Lung (tissue), 17 donors: ENCODE measurements at places on chromosomes 13 and 19.

- DNase-seq, result peak; percentile 67
Observed at GRCh38 chr13:112740502-112741131, 50.8 kb downstream of the ATP11A start.

DNA sequence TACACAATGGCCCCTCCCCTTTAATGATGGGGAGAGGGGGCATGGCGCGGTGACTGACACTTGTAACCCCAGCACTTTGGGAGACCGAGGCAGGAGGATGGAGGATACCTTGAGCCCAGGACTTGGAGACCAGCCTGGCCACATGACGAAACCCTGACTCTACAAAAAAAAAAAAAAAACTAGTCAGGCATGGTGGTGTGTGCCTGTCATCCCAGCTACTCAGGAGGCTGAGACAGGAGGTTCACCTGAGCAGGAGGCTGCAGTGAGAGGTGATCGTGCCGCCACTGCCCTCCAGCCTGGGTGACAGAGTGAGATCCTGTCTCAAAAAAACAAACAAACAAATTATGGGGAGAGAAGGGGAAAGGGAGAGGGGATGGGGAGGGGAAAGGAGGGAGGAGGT is 13.8 kb upstream of the ZBTB7A start:
- no peak for DNase-seq

- no peak for DNase-seq
Observed at GRCh38 chr13:96011291-96011872, 41.8 kb downstream of the UGGT2 start.

GRCh38 chr19:1668486-1669270 is 16.3 kb upstream of the TCF3 start:
- peak; percentile 51 for DNase-seq

DNA sequence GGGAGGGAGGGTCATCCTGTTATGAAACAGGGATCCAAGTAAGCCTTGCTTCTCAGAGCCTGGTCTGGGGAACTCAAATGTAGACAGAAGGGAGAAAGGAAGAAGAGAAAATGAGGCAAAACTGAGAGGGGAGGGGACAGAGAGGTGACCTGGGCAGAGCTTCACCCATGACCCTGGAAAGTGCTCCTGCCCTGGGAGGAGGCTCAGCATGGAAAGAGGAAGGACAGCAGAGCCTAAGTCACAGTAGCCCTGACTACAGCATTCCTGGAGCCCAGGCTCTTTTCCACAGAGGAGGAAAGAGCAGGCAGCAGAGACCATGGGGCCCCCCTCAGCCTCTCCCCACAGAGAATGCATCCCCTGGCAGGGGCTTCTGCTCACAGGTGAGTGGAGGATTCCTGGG is at the start of gene CEACAM3:
CEACAM3 (plus strand) TSS at position 226 of the 400 bp plus-strand sequence; CDS start at position 317, 91 bp downstream.
- DNase-seq, result no peak

DNA sequence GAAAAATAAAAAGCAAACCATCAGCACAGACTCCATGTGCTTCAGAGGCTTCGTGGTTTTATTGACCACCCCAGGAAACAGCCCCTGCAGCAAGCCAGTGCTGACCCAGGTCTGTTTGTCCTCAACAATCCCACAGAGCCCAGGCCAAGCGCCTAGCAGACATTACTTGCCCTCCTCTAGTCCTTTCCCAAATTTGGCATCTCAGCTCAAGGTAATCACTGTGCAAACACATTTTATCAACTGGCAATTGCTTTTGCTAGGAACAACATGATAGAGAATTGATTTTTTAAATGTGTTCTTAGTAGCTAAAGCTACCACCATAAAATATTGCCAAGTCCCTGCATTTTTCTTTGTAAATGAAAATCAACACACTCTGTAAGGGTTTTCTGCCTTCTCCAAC is 121.8 kb downstream of the STOML3 start:
- DNase-seq, result no peak

DNA sequence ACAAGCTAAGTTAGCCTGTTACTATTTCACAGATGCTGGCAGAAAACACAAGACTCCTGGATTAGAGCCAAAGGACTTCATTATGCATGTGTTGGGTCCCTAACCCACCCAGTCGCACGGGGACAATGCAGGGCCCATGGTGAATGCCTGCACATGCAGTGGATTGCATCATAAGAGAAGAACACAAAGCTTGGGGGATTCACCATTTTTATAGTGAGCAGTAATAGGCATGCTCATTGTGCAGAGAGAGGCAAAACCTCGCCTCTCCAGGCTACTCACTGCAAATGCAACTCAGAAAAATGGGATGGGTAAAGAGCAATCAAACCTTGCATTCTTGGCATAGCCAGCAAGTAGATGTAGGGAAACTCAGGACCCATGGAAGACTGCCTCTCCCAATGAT is 115.8 kb downstream of the DIAPH3 start:
- DNase-seq, result peak; percentile 21

- DNase-seq, result no peak
Observed at GRCh38 chr19:44803442-44804428, 5.2 kb upstream of the BCAM start.

DNA sequence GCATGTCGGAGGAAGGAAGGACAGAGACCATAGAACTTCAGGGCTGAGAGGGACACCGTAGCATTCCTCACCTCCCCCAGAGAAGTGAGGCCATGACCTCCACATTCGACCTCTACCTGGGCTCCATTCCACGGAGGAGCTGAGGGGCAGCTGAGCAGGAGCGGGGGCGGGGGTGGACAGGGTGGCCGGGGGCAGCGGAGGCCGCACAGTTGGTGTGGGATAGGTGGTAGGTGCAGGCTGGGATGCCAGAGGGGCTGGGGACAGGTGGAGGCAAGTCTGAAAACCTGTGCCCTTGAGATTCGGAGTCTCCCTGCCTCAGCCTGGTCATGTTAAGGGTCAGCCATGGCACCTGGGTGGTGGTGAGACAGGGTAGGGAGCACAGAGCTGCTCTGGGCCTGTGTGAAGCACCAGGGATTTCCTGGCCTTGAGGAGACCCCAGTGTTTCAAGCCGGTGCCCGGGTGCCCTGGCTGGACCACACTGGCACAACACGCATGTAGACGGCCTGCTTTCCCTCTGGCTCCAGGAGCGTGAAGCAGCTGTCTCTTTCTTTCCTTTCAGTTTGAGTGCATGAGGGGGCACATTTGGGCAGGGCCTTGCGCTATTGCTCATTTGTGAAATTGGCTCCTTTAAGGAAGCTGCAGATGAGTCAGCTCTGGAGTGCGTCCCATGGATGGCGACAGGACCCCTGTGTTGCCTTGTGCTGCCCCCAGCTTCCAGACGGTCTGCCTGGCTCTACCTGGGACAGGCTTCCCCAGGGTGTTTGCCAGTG is 51.8 kb downstream of the TSSK6 start:
- DNase-seq, result no peak

GRCh38 chr13:105607426-105607825 is 928.0 kb downstream of the EFNB2 start:
- peak; percentile 55 for DNase-seq

- no peak for DNase-seq
Observed at GRCh38 chr19:29326351-29326750, 113.4 kb upstream of the UQCRFS1 start.

DNA sequence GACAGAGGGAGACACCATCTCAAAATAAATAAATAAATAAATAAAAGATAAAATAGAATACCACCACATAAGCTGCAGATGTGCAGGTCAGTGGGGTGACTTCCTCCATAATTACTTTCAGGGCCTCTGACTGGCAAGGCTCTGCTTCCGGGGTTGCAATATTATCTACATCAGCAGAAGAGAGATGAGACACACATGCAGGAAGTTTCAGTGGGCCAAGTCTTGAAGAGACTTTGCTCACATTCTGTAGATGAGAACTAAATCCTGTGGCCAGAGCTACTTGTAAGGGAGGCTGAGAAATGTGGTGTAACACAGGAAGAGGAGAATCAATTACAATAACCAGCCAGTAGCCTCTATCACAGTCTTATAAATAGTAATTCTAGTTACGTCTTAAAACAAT is 89.9 kb upstream of the MAB21L1 start:
- no peak for DNase-seq

DNA sequence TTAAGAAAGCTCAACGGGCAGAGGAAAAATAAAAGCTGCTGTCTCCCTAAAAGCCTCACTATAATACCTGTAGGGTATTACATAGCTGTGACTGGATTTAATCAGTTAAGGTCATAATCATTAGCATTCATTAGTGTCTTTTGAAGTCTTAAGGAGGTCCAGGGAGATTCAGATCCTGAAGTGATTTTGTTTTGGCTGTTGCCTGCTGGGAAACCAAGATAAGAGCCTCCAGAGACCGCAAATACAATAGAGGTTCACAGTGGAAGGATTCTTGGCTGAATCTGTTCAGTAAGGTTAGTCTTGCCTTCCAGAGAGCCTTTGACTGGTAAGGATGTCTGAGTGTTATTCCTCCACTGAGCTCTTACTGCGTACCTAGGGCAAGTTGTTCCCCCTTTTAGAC is 54.0 kb upstream of the TNFRSF19 start:
- DNase-seq, result no peak

DNA sequence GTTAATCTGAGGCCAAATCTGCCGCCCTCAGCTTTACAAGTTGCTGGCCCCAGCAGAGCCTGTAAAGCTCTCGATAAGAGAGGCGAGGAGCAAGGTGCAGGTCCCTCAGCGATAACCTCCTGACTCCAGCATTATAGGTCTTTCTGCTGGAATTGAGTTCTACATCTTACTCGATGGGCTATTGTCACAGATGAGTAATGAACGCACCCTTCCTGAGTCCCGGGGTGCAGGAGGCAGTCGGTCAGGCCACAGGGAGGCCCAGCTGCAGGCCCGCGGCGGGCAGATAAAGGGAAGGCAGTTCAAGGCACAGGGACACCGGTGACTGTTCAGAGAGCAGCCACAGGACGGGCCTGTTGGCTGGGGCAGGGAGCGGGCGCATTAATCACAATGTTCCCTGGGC is 157.6 kb upstream of the OBI1 start:
- DNase-seq, result no peak

- no peak for DNase-seq
Observed at GRCh38 chr13:36770741-36771140, 48.3 kb upstream of the RFXAP start.

DNA sequence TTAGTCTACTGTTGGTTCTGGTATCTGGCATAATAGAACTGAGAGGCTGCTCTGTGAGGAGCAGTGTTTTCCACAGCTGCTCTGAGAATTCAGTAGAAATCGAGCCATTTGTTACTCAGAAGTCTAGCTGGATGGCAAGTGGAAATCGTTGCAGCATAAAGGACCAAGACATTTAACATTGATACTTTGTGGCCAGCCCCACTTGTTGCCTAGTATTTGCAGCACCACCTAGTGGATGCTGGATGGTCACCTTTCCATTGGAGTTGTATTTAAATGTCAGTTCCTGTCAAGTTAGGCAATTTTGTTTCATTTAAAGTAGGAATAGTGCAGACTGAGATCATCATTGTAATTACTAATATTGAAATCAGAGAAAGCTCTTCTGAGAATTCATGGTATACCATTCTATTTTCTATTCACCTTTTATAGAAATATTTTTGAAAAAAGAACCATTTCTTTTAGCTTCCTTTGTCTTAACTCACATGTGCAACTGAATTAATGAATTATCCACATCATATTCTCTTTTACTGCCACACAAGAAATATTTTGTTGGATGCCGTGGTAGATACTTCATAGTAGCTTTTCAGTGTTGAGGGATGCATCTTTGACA is 64.6 kb downstream of the PDS5B start:
- DNase-seq, result peak; percentile 39

GRCh38 chr19:30208436-30209060 is 163.6 kb upstream of the ZNF536 start:
- no peak for DNase-seq

GRCh38 chr13:86710013-86710412 is 910.8 kb upstream of the SLITRK6 start:
- no peak for DNase-seq

GRCh38 chr19:19662344-19662743 is 1.1 kb downstream of the ATP13A1 start:
- no peak for DNase-seq

DNA sequence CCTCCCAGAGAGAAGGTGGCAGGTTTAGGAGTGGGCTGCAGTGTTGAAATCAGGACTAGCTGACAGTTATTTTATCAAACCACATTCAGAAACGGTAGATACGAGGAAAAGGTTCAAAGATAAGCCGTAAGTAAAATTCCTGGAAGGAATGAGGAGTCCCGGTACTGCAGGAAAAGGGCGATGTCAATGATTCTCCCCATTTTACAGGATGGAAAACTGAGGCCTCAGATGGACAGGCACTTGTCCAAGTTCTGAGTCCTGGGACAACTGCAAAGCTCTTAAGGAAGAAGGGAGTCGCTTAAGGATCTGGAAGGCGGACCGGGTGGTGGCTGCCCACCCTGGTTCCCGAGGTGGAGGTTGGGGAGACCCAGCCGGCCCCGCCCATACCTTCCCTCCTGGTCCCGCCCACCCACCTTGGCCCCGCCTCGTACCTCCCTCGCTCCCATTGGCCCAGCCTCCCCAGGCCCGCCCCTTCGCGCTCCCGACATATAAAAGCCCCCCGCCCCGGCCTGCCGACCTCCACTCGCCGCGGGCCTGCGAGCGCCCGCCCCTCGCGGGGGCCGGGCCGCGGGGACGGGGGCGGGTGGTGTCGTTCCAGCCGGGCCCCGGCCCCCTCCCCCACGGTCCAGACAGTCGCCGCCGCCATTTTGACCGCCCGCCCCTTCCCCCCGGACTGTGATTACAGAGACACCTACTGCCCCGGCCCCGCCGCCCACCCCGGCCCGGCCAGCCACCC is 603 bp downstream of the RFX1 start:
- peak; percentile 92 for DNase-seq

DNA sequence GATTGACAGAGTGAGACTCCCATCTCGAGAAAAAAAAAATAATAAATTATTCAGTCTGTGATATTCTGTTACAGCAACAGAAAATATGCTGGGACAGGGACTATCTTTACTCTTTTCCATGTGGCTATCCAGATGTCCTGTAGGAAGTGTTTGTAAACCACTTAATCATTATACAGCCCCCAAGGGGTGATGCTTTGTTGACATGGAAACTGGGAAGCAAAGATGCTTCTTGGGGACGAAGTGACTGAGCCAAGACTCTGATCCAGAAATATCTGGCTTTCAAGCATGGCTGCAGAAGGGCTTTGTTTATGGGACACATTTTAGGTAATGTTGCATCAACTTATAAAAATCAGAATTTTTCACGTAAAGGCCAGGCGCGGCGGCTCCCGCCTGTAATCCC is 5.4 kb downstream of the ZNF8 start:
- DNase-seq, result no peak

GRCh38 chr19:30376826-30377425 is 4.7 kb downstream of the ZNF536 start:
- DNase-seq, result no peak

DNA sequence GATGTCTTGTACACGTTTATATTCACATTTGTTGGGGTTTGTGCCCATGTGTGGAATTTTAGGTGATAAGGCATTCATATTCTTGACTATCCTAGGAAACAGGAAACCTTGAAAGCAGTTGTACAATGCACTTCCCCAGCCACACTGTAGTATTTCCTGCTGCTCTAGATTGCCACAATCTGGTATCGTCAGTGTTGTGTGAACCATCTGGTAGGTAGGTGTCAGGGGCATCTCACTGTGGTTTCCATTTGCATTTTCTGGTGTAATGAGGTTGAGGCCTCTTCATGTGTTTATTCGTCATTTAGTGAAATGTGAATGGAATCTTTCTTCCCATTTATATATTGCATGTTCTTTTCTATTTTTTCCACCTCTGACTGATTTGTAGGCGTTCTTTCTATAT is 76.6 kb downstream of the SCGB2B2 start:
- no peak for DNase-seq

- DNase-seq, result no peak
Observed at GRCh38 chr13:110923777-110924638, 9.1 kb upstream of the ANKRD10 start.

GRCh38 chr13:50685956-50686355 is 157.5 kb downstream of the DLEU7 start:
- DNase-seq, result no peak

- DNase-seq, result no peak
Observed at GRCh38 chr19:50906217-50906616, 5.0 kb downstream of the KLK4 start.

GRCh38 chr13:20495087-20496023 is 30.3 kb downstream of the CRYL1 start:
- DNase-seq, result peak; percentile 84
